ENCODE measurements at places on chromosomes 6 and 20.

DNA sequence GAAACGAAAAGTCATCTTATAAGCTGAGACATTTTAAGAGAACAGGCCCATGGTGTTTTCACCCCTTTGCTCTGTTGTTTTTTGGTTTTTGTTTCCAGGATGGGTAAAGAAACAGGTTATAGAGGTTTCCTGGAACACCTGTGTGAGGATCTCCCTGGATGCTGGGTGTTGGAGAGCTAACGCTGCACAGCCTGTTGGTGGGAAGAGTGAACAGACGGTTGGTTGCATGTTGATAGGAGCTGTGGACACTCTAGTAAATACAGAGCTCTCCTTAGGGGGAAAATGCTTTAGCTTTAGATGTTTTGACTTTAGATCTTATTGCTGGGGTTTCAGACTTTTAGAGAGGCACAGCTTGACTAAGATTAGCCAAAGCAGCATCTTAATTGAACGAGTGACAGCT is 235.2 kb downstream of the SOX4 start:
- DNase-seq, result no peak
- H3K4me1 ChIP-seq, result no peaks in the 10 kb centered on the region
- no peak overlapping the region for H3K4me3 ChIP-seq
- H3K27me3 ChIP-seq, result no peaks in the 10 kb centered on the region
- no peaks in the 10 kb centered on the region for H3K36me3 ChIP-seq

DNA sequence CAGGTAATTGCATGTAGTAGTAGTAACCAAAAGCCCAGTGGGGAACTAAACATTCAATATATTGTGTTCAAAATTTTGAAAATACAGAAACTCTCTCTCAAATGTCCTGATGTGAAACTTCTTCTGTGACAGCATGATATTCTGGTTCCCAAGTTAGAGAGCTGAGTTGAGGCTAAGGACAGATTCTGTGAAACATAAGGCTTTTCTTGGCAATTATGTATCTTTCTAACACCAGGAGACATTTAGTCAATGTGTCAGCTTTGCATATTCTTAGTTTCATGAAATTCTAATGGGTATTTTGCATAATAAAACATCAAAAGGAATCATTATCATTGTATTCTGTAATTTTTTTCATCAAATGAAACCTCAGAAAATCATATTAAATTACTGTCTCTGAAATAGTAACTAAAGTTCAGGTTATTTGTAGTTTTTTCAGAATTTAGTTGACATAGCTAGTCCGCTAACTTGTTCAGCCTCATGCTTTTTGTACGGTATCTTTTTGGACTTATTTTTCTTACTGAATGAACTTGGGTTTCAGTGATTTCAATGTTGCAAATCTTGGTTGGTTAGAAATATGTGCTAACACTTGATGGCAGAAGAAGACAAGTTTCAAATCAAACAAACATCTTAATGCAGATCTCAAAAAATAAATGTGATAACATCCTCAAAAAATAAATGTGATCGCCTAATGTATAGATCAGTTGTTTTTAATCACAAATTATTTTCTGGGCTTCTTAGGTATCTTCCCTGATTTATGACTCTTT is 70.4 kb downstream of the AKAP7 start:
- H3K36me3 ChIP-seq, result no peaks in the 10 kb centered on the region
- no peak overlapping the region for H3K27ac ChIP-seq
- no peaks in the 10 kb centered on the region for H3K27me3 ChIP-seq

DNA sequence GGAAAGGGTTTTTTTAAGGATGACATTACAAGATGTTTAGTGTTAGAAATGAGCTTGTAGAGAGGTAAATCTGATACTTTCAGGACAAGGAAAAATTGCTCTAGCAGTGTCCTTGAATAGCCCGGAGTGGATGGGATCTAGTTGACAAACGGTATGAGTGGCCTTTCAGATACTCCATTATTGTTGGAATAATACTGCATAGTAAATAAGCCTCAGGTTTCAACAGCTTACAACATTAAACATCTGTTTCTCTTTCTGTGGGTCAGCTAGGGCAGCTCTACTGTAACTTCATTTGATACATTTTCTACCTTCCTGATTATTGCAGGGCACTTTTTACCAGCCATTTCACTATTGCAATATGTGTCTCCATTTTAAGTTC is 118.0 kb downstream of the B3GAT2 start:
- H3K36me3 ChIP-seq, result no peaks in the 10 kb centered on the region
- DNase-seq, result no peak
- H3K27me3 ChIP-seq, result no peaks in the 10 kb centered on the region
- no peak overlapping the region for H3K4me3 ChIP-seq

GRCh38 chr20:13718171-13718570 is 66.5 kb downstream of the ESF1 start:
- no peak overlapping the region for H3K27ac ChIP-seq
- no peaks in the 10 kb centered on the region for H3K27me3 ChIP-seq
- DNase-seq, result no peak
- no peak overlapping the region for H3K4me3 ChIP-seq
- H3K36me3 ChIP-seq, result peaks cover 37% of the 10 kb centered on the region

DNA sequence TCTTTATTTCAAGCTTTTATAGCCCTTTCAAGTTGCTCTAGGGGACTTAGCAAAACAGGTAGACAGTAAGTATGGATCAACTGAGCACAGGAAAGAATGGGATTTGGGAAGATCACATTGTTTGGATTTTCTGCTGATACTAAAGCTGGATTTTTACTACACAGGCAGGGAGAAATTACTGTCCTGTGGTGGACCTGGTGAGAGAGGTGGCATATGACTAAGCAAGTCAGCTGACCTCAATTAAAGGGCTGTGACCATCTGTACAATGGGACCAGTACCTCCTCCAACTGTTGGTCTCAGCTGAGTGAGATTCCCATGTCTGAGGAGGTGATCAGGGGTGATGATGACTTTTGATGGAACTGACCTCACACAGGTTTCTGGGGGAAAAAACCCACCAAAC is 28.0 kb downstream of the RREB1 start:
- no peaks in the 10 kb centered on the region for H3K27me3 ChIP-seq
- H3K27ac ChIP-seq, result no peak overlapping the region
- H3K4me1 ChIP-seq, result peaks cover 18% of the 10 kb centered on the region
- no peak overlapping the region for H3K4me3 ChIP-seq
- DNase-seq, result no peak
- no peaks in the 10 kb centered on the region for H3K36me3 ChIP-seq

DNA sequence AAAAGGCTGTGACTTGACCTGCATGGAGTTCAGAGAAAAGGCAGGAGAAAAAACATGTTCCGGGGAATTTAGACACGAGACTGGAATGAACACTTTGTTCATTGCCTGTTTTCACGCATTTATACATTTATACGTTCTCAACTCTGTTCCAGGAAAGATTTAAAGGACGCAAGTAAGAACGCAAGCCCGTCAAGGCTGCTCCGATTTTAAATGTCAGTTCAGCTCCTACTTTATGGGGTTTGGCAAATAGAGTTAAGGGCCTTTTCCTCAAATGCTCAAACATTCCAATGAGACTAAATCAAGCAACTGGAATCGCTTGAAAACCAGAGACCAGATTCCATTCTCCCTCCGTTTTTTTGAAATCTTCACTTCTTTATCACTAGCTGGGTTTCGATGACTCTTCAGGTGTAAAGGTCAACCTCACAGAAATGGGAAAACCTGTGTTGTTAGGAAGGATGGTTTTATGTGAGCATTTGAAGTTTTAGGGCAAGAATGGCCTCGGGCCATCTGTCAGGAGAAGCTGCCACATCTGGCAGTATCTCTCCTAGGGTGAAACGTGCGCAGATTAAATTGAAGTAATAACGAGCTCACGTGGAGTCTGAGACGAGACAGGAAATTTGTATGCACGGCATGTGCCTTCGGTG is 24.9 kb downstream of the TTLL2 start:
- no peak overlapping the region for H3K27ac ChIP-seq
- H3K4me1 ChIP-seq, result no peaks in the 10 kb centered on the region
- no peak for DNase-seq
- no peaks in the 10 kb centered on the region for H3K27me3 ChIP-seq
- H3K36me3 ChIP-seq, result no peaks in the 10 kb centered on the region
- peak overlapping the region; percentile 58 for H3K4me3 ChIP-seq

Data from effector memory CD4-positive, alpha-beta T cell (primary cell).